ENCODE measurements at places on chromosomes 12 and 14. TPM values are rescaled to one million over a fixed set of nuclear protein-coding genes. Genes with fewer than 3 reads are reported as not detected.

MYH6 gene
- not detected for total RNA-seq

TC2N gene
- 0.56 TPM for total RNA-seq

OR4K13 gene
- not detected for total RNA-seq

MBIP gene
- 9.0 TPM for total RNA-seq

HAL gene
- total RNA-seq: under 0.01 TPM

C12orf54 gene
- not detected for total RNA-seq

PPP2R5E gene
- total RNA-seq: 15.5 TPM

CFAP54 gene
- total RNA-seq: 4.2 TPM

PSMC1 gene
- 139 TPM for total RNA-seq

IL31 gene
- not detected for total RNA-seq

KRT72 gene
- total RNA-seq: not detected

PMEL gene
- 1.1 TPM for total RNA-seq

OLR1 gene
- 1.2 TPM for total RNA-seq

KRT3 gene
- not detected for total RNA-seq

PTPRR gene
- total RNA-seq: 2.8 TPM

PTCSC3 gene
- not detected for total RNA-seq

PSMB5 gene
- 415 TPM for total RNA-seq

PSMA3 gene
- total RNA-seq: 66.8 TPM

DLGAP5 gene
- 53.7 TPM for total RNA-seq
